ENCODE measurements at places on chromosomes 5 and 9.

DNA sequence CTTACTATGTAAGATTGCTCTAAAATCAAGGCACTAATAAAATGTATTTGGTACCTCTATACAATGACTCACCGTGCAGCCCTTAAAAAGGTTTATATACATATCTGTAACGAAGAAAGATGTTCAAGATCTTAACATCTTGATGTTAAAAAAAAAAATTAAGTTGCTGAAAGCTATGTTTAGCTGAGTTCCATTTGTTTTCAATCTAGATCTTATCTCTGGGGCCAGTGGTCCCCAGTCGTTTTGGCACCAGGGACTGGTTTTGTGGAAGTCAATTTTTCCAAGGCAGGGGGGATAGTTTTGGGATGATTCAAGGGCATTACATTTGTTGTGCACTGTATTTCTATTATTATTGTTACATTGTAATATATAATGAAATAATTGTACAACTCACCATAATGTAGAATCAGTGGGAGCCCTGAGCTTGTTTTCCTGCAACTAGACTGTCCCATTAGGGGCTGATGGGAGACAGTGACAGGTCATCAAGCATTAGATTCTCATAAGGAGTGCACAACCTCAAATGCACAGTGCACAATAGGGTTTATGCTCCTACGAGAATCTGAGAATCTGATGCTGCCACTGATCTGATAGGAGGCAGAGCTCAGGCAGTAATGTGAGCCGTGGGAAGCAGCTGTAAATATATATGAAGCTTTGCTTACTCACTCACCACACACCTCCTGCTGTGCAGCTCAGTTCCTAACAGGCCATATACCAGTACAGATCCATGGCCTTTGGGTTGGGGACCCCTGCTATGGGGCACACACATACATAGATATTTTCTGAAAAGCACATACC, 27.6 kb upstream of the TSLP start:
- DNase-seq, result peak; percentile 56

- DNase-seq, result peak; percentile 75
Measured at GRCh38 chr9:70924895-70925547, 196.4 kb downstream of the TRPM3 start.

DNA sequence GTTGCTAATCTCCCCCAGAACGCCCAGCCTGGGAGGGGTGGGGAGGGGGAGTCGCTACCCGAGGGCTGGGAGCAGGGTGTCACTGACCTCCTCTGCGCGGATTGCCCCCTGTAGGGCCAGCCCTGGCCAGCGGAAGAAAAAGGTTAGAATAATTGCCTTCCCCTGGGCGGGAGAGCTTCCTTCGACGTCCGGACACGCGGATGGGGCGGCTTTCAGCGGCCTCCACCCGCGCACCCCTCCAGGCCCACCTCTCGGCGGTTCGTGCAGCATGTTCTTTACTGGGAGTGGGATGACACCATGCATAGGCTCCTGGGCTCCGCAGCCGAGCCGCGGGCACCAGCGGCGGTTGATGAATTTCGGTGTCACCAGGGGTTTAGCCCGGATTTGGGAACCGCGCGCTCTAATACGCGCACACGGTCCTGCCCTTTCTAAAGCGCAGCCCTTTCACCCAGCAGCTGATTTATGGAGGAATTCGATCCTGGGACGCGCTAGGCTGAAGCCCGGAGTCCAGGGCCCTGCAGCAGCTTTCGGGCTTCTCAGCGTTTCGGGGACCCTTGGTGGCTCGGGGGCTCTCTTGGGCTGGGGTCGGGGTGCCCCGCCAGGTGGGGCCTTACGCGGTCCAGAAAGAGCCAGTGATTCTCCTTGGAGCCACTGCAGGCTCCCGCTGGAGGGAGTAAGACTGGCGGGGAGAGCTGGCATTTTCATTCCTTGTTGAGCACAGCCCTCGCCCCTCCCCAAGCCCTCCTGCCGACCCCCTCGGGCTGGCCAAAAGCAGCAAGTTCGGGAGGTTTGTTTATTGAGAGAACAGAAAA, 10.1 kb downstream of the LMX1B start:
- DNase-seq, result no peak

- no peak for DNase-seq
Measured at GRCh38 chr5:72619677-72620076, 112.5 kb upstream of the ZNF366 start.

- DNase-seq, result no peak
Measured at GRCh38 chr5:174777111-174777510, 52.7 kb downstream of the MSX2 start.

GRCh38 chr9:76313771-76314170, 80.5 kb downstream of the RFK start:
- no peak for DNase-seq

- DNase-seq, result peak; percentile 63
Measured at GRCh38 chr9:105608721-105609598, 51.0 kb downstream of the FKTN start.

GRCh38 chr9:34331196-34331595, 1.8 kb downstream of the NUDT2 start:
- DNase-seq, result no peak

DNA sequence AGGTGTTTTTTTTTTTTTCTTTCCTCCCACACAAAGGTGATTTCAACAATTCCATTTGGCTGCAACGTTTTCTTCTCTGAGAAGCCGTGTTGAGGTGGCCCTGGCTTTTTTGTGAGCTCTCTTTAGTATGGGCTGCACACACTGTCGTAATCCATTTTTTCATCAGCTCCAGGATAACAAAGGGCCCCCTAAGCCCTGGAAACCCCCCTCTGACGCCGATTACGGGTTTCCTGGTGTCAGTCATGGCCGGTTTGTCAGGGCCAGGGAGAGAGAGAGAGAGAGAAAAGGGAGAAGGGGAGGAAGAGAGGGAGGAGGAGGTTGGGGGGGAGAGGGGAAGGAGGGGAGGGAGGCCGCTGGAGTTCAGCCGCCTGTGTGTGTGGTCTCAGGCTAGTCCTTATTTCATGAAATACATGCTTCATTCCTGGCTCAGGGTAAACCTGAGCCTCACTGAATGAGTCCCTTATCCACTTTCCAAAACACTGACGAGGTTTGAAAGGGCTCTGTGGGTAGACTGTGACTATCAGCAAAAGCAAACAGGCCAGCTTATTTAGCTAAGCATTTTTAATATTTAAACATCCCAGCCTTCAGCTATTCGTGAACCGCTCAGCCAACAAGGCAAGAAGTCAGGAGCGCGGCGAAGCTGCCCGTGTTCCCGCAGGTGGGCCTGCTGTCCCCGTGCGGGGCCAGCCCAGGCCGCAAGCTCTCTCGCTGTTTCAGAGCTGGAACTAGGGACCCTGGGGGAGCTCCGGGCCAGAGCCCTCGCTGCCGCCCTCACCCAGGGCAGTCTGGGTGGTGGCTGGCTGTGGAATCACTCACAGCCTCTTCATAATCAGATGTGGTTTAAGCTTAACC, 172.8 kb downstream of the ERCC6L2 start:
- no peak for DNase-seq

DNA sequence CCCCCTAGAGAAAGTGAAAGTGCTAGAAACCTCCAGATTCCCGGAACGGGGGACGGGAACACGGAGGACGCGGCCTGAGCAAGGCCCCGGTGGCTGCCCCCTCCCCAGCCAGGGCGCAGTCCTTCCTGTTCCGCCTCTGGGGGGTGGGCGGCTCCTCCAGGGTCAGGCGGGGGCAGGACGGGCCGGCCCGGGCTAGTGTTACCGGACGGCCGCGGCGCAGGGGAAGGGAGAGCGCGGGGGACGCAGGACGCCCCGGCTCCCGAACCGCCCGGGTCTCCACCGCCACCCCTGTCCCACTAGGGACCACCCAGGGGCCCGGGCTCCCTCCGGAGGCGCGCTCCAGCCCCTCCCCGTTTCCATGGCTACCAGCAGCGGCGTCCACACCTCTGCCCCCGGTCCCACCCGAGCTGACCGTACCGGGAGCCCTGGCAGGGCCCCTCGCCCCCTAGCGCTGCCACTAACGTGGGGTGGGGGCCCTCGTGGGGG, 579 bp downstream of the SLC12A7 start:
- no peak for DNase-seq

DNA sequence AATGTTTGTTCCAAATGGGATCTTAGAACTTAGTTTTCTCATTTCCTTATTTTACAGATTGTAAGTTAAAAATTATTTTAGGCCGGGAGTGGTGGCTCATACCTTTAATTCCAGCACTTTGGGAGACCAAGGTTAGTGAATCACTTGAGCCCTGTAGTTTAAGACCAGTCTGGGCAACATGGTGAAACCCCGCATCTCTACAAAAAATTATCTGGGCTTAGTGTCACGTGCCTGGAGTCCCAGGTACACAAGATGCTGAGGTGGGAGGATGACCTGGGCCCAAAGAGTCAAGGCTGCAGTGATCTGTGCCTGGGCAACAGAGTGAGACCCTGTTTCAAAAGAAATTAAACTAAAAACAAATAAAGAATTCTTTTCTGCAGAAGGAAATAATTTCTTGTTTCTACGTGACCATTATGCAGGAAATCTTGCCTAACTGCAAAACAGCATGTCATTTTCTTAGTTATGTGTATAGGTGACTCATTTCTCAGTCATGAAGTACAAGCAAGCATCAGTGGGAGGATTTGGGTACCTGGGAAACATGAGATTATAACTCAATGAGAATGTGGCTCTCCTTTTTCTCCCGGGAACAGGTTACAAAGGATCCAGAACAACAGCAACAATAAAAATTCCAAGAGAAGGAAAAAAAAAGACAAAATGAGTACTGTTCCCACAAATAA, 375.1 kb upstream of the ST8SIA4 start:
- peak; percentile 40 for DNase-seq

DNA sequence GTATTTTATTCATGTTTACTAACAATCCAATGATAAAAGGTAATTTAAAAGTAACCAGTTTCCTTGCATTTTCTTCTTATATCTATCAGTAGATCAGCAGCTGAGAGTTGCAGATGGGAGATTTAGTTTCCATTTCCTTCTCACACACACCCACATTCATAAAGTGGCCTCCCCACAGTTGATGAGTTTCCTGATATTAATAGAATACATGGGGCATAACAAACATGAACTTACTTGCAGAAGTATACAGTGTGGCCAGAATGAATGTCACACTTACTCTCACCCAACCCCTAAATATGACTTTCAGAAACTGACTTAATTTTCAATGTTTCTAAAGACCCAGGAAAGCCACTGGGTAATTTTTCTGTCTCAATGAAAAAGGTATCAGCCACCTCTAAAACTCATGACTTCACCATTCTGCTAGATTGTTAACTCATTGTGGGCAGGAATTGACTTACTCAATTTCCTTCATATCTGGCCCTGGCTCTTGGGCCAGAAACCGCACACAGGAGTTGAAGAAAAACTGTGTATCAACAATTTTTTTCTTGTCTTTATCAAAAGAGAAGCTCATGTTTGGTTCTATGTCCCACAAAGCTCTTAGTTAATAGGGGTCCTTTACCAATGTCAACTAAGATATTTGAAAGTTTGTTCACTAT, 63.5 kb upstream of the OSMR start:
- peak; percentile 32 for DNase-seq

Data from M059J (cell line).